ENCODE measurements at places on chromosomes 12 and 14.

DNA sequence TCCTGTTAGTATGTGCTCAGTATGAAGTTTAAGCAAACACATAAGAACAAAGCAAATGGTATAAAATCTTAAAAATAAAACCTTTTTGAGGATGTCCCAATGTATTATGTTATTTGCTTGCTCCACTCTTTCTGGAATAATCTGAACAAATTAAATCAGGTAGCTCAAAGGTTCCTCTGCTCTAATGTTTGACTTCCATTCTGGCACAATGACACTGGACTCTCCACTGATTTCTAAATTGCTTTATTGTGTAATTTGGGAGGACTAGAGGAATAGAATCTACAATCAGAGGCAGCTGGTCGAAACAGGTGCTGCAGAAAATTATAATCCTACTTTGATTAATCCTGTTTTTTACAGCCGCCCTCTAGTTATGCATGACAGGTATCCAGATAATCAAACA, 523.7 kb upstream of the FOXG1 start:
- DNase-seq, result no peak

- peak; percentile 98 for DNase-seq
Measured at GRCh38 chr12:54431911-54432814, 13.1 kb upstream of the ITGA5 start.

DNA sequence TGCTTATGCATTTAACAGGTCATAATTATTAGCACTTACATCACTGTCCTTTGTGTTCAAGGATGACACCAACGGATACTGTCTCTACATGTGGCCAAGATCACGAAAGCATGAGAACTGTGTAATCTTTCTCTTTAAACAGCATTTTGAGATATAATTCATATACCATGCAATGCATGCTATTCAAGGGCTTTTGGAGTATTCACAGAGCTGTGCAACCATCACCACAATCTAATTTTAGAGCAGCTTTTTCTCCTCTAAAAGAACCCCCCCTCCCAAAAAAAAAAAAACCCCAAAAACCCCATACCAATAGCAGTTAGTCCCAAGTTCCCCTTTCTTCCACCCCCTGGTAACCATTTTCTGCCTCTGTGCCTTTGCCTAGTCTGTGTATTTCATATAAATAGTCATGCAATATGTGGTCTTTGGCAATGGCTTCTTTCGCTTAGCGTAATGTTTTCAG, 60.6 kb downstream of the SPRING1 start:
- DNase-seq, result no peak

DNA sequence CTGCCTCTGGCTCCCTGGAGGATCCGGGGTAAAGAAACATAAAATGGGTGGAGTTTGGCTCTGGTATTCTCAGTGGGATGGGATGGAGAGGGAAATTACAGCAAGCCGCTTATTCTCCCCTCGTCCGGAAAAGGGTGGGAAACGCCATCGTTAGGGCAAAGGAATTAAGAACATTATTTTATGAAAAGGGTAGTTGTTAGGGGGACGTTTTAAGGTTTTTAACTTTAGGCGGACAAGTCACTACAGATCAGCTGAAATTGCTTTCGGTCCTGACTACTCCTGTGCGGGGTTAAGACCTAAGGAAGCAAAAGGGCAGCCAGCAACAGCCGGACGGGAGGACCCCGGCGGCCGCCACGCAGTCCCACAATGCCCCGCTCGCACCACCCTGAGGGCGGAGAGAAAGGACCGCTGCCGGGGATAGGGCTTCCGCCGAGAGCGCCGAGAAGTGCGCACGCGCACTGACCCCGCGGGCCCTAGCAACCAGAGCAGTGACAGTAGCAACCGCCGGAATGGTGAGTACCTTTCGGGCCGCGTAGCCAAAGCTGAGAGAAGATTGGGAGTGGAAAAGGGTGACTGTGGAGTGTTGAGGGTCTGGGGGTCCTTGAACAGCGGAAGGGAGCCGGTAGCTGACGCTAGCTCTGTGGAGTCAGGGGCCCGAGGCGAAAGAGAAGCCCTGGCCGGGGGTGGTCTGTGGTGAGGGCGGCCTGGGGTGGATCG, at the start of gene DNAL1:
Gene DNAL1, plus strand, starts transcription at position 456 of the 717 bp plus-strand sequence. Its CDS starts 54 bp downstream, at position 510.
- peak; percentile 12 for DNase-seq

DNA sequence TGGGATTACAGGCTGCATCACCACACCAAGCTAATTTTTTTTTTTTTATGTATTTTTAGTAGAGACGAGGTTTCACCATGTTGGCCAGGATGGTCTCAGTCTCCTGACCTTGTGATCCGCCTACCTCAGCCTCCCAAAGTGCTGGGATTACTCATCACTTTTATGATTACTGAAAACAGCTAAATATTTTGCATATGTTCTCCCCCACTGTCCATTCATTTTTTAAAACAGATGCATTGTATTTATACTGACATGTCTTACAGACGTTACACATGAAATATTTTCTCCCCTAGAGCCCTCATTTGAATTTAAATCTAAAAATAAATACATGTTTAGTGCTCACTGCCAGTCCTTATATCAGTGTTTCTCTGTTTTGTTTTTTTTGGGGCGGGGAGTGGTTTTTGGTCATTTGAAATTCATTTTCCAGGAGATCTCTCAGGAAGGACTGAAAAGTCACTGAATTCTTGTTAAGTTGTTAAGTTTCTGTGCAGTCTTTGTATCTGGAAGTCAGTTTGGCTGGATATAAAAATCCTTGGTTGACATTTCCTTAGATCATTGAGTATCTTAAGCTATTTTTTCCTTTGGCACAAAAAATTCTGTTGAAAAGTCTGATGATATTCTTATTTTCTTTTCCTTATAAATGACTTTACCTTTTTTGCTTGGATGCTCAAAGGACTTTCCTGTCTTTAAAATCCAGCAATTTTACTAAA, 9.4 kb downstream of the FBXO21 start:
- no peak for DNase-seq

- DNase-seq, result no peak
Measured at GRCh38 chr12:64682572-64683277, 72.4 kb downstream of the RASSF3 start.

DNA sequence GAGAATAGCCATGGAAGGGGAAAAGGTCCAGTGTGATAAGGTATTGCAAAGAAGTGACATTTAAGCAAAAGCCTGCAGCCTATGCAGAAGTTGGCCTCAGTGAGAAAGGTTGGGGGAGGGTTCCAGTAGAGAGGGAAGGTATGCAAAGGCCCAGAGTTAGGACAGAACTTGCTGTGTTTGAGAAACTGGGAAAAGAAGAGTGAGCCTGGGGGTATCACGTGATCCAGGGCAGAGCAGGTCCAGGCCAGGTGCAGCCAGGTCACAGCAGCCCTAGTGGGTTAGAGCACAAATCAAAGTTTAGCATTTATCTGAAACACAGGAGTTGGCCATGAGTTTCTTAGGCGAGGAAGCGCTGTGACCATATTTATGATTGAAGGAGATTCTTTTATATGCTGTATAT, 1.6 kb downstream of the SERPINA5 start:
- DNase-seq, result no peak

Measured in epithelial cell of prostate (primary cell).